ENCODE measurements at places on chromosomes 7 and 10.

GRCh38 chr10:69862882-69863530 lies 61.3 kb downstream of the COL13A1 start:
- no peak for DNase-seq

GRCh38 chr7:143408686-143409561 lies at the start of gene EPHA1:
Gene EPHA1, minus strand, starts transcription at chr7:143408856. Its CDS starts 51 bp downstream, at chr7:143408805.
- DNase-seq = no peak

GRCh38 chr10:31352436-31353226 lies 33.6 kb downstream of the ZEB1 start:
- no peak for DNase-seq

DNA sequence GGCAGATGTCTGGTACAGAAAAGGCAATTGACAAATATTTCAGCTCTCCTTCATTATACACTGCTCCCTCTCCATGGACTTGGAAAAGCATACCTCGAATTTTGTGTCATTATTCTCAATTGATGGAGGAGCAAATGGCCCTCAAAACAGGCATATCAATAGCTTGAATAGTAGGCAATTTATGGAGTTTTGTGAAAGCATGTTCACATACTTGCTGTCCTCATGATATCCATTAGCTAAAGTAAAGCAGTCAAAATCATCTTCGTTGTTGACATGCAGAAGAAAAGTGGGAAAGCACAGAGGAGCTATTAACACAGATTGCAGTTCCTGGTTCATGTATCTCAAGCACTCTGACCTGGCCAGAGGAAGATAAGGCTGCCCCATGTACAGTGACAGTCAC lies 472.8 kb downstream of the CCSER2 start:
- DNase-seq = no peak

DNA sequence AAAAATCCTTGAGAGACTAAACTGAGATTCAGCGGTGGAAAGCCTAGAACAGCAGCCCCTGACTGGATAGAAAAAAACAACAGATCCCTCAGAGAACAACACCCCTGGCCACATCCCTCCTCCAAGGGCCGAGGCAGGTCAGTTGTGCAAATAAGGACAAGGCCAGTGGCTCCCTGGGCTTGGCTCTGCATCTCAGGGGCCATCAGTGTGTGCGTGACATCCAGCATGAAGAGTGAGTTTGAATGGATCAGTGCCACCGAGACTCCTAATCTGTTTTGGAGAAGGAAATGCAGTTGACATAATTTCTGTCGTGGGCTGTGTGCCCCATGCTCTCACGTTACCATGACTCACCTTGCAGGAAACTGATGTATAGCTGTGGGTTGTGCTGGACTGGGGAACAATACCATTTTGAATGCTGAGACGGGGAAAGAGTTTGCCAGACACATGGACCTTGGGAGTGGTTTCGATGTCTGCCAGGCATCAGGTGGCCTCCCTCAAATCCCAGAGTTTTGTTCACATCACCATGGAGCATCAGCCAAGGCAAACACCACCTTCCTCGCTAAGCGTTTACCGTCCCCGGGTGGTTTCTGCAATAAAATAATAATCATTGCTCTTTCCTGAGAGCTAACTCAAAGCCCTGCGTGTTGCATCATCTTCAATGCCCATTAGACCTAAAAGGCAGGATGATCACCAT lies 153.2 kb upstream of the FZD8 start:
- no peak for DNase-seq

DNA sequence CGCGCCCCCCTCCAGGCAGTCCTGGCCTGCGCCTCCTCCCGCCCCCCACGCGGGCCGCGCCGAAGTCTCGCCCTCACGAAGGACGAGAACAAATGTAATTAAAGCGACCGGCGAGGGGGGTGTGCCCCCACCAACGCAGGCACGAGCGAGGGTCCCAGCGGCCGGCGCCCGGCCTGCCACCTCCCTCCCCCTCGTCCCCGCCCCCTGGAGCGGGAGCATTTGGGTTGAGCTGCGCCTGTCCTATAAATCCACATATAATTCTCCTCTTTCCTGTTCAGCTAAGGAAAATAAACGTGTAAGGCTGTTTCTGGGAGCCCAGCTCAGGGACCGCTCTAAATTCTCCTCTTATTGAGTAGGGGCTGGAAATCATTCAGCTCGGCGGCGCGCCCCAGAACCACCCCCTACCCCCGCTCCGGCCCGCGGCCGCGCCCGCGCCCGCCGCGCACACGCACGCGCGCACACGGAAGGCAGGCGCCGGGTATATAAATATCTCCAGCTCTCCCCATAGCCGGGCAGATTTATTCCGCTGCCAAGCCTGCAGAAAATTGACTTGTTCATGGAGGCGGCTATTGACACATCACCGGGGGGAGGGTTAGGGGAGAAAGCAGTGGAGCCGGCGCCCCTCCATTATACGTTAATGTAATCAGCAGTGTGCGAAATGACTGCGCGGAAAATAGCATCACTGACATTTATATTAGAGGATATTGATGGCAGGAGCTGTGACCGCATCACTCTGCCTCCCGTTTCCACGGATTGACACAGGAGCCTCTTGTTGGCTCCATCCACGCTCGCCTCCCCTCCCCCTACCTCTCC lies 61.6 kb upstream of the BTRC start:
- DNase-seq = no peak

DNA sequence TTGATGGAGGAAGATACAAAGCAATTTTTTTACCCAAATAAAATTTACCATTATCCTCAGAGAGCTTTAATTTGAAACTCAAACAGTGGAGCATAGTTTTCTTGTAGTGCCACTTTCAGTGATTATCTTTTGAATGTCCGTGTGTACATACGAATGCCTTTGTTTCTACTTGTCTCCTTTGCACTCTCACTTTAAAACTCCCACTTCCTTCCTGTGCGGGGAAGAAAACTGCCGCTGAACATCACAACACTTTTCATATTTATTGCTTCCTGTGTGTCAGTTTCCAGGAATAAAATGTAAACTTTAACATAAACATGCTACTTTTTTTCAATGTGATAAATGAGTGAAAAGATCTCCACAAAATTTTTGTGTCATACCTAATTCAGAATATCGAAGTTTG lies 102.4 kb downstream of the SEMA3A start:
- no peak for DNase-seq

DNA sequence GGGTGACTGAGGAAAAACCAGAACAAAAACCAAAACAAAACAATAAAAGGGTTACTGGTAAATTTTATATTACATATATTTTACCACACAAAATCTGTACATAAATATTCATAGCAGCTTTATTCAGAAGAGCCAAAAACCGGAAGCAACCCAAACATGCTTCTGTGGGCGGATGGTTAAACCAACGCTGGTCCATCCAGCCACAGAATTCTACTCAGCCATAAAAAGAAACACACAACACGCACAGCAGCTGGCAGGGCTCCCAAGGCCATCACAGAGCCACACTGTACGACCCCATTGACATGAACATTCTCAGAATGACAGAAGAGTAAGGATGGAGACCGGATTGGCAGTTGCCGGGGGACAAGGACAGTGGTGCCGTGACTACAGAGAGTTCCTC lies 83.6 kb downstream of the PROSER2 start:
- DNase-seq = no peak

- DNase-seq = no peak
Observed at GRCh38 chr7:13115157-13115772, 427.8 kb downstream of the ARL4A start.

DNA sequence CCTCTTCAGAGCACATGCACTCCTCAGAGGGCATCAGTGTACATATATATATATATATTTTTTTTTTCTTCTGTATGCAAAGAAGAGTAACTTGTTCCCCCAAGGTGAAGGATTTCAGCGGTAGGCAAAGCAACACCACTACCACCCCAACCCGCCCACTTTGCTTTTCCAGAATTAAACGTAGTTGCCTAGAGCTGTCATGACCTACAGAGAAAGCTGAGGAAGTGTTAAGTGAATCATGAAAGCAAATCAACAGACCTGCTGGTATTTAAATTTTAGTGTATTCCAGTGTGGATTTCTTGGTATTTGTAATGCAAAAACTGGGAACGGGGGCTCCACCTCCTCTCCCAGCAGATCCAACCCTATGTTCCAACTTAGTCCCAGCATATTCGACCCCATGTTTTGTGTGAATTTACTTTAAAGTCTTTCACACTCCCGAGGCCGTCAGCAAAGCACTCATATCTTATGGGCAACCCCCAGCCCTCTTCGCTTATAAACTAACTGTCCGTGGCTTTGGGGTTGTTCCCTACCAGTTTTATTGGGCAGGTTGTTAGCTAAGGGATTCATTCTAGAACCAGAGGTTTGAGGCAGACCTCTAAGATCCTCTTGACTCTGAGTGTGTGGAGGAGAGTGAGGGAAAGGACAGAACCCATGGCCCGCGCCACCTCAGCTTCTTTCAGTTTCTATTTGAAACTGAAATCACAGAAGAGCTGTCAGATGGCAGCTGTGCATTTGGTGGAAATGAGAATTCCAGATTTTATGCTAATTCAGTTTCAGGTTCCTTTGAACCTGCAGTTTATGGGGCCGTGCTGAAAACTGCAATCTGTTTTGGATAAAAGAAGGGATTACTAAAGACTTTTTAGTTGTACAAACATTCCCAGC lies 450.2 kb upstream of the GALNT17 start:
- no peak for DNase-seq

- DNase-seq = no peak
Observed at GRCh38 chr7:68063171-68063570, 1066.5 kb downstream of the TYW1 start.

DNA sequence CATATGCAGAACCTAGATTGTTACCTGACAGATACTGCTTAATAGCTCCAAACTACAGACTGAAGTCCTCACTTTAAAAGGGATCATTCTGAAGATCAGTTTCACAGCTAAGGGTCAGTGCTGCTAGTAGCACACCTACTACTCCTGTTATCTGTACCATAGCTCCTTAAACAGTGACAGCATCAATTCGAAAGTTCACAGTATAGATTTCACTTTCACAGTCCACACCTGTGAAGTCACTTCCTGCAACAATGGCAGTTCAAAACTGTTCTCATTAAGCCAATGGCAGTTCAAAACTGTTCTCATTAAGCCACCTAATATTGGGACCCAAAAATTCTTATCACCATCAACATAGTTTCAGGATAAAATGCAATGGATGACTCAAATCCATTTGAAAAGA lies 10.7 kb upstream of the FHIP2A start:
- DNase-seq = no peak

DNA sequence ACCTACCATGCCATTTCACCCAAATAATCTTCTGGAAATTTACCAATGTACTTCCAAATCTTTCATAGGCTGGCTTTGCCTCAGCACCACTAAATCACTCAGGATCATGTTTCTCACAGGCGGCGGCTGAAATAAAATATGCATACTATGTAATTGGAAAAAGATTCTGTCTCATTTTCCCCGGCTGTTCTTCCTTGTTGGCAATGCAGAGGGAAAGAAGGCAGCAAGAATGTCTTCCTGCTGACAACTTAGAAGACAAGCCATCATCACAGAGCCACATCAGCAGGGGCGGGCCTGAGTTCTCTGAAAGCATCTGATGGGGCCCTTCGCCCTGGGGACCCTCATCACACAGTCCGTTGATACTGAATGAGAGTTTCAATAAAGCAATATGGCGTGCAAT lies 39.2 kb upstream of the COL1A2 start:
- DNase-seq = no peak

DNA sequence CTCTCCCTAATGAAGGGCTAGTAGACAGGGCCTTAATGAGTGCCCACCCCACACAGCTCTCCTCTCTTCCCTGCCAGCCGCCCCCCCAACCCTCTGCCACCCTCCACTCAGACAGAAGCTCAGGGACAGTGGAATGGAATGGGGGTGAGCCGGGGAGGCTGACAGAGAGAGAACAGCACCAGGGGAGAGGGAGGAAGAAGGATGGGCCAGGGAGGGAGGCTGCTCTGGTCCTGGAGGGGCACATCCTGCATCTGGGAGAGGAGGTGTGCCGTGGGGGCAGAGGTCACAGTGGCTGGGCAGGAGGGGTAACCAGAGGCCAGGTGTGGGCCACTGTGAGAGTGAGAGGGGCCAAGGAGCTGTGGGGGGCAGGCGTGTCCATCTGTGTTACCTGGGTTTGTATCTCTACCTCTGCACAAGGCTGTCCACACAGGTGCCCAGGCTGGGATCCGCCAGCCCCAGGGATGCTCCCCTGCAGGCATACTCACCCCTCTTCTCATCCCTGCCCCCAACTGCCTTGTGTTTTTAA lies 2.4 kb downstream of the NYAP1 start:
- DNase-seq = no peak

DNA sequence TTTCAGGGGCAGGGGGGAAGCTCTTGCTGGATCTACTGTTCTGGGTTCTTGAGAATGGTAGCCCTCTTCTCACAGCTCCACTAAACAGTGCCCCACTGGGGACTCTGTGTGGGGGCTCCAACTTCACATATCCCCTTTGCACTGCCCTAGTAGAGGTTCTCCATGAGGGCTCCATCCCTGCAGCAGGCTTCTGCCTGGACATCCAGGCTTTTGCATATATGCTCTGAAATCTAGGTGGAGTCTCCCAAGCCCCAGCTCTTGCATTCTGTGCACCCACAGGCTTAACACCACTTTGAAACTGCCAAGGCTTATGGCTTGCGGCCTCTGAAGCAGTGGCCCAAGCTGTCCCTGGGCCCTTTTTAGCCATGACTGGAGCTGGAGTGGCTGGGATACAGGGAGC lies 150.7 kb downstream of the LRMDA start:
- DNase-seq = no peak

GRCh38 chr10:78248651-78249464 lies 215.2 kb downstream of the RPS24 start:
- no peak for DNase-seq

- no peak for DNase-seq
Observed at GRCh38 chr10:50470798-50471582, 152.8 kb downstream of the SGMS1 start.

GRCh38 chr7:144575456-144575855 lies 172.0 kb upstream of the NOBOX start:
- no peak for DNase-seq
